ENCODE measurements at places on chromosomes 3 and 15. TPM values are rescaled to one million over a fixed set of nuclear protein-coding genes. Genes with fewer than 3 reads are reported as not detected.
A peak's percentile ranks its signal among the peaks of the same experiment; 100 is the strongest.

Gene USF3
- 22.5 TPM for total RNA-seq

Gene GPR87
- not detected for total RNA-seq

- peak; percentile 83 for DNase-seq
These were observed 102.7 kb upstream of the CHD2 start for GRCh38 chr15:92797168-92798052.

GRCh38 chr3:63905731-63906620 lies 6.2 kb downstream of the SCAANT1 start:
- no peak for DNase-seq

DNA sequence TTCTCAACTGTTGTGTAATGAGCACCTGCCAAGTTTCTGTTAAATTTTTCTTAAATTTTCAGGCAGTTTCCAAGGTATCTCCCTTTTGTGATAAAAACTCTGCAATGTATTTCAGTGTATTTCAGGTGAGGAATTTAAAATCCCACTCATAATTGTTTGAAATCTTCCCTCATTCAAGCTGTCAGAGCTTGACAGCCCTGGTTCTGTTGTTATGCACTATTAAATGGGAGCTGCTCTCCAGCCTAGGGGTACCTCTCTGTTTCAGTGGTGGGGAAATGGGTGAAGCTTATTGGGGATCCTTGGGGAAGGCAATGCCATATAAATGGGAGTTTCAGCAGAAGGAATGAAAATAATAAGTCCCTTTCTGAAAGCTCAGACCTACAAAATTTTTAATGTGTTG lies 178.0 kb upstream of the TMCO5A start:
- DNase-seq: no peak

- DNase-seq: no peak
These were observed 50.6 kb upstream of the RASA2 start for GRCh38 chr3:141436180-141436579.
